ENCODE measurements at places on chromosomes 5 and 9.

GRCh38 chr5:110012145-110012544 lies 322.4 kb downstream of the MAN2A1 start:
- no peak for DNase-seq

GRCh38 chr5:89147031-89147430 lies 264.0 kb upstream of the MEF2C start:
- DNase-seq = no peak

- no peak for DNase-seq
These were observed 60.1 kb upstream of the ZNF608 start for GRCh38 chr5:124806373-124807077.

DNA sequence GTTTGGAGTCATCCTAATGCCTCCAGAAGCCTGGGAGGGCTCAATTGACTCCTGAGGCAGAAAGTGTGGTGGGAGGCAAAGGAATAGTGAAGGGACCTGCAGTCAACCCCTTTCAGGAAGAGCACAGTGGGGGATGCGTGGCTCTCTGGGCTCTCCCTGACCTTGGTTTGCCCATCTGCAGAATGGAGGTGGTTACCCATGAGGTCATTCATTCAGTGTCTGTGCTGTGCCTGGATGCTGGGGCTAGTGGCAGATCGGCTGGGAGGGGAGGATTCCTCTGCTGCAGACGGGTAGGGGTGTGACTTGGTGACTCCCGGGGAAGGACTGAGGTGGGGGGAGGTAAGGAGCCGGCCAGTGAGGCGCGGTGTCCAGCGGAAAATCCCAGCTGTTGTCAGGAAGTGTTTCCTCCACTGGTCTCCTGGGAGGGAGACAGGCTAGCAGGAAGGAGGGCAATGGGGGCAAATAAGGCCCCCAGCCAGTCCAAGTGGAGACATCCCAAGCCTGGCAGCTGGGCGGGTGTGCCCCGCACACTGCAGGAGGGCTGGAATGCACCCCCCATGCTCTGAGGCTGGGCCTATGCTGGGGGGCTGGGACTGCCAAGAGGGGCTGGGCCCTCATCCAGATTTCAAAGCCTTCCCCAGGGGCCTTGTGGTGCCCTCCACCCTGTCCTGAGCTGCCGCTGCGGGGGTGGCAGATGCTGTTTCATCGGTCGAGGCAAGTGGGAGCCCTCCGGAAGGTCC lies 10.9 kb downstream of the CXXC5 start:
- DNase-seq = no peak

DNA sequence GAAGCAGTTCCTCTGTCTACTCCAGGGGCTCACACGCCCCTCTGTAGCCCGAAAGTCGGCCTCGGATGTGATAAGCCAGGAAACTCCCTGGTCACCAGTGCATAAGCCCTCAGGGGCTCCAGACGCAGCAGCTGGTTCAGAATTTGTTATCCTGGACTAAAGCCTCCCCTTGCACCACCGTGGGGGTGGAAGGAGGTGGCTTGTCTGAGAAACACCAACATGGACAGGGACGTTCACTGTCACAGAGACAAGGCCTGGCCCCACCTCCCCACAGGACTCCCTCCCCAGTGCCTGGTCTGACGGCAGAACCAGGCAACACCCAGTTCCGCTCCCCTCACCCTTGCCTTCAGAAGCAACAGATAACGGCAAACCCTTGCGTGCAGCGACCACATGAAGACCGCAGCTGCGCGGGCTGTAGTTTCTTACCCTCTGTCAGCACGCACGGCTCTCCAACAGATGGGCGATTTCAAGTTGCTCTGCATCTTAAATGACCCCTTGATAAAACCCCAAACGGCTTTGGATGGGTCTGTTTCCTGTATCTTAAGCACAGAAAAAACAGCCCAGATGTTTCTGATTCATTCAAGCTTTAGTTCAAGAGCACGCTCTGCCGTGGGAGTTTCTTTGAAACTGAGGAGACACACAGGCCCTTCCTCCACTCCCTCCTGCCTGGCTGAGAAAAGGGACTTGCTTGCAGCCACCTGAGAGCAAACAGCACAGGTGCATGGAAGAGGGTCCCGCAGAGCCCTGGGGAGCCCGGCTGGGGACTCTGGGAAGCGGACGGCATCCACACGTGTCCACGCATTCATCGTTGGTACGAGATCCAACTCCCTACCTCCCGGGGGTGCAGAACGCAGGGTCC lies 44.7 kb upstream of the NKD2 start:
- DNase-seq = no peak

DNA sequence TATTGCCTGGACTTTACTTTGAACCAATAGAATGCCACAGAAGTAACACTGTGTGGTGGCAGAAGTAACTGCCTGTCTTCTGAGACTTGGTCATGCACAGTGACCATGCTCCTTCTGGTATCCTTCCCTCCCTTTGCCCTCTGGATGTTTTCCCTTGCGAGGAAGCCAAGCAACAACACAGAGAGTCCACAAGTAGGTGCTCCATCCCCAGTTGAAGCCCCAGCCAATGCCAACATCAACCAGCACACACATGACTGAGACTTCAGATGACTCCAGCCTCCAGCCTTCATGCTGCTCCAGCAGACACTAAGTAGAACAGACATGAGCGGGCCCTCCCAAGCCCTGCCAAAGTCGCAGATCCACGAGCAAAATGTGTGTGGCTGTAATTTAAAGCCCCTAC lies 129.6 kb downstream of the EPB41L4A start:
- DNase-seq = no peak

- no peak for DNase-seq
These were observed 30.0 kb upstream of the CLINT1 start for GRCh38 chr5:157888814-157889532.

- no peak for DNase-seq
These were observed 611.6 kb downstream of the PRELID2 start for GRCh38 chr5:145223582-145223981.

DNA sequence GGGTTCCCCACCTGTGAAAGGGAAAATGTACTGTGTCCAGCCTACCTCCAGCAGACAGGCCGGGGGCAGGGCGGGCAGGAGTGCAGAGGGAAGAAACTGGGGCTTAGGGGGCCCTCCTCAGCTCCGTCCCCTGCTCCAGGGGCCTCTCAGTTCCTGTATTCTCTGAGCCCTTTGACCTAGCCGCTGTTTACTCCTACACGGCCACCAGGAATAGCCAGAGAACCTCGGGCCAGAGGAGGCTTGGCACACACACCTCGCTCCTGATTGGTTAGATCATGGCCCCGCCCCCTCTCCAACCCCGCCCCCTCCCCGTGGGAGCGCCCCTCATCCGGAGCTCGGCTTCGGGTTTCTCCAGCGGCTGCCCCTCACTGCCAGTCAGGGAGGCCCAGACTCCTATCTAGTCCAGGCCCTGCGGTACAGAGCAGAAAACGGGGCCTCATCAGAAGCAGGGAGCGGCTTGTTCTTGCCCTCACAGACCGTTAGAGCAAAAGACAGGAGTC lies 2.2 kb downstream of the ST6GALNAC6 start:
- no peak for DNase-seq

Measured in activated CD4-positive, alpha-beta T cell treated with anti-CD3 and anti-CD28 coated beads for 1 hour (primary cell).